GM04504 (cell line): ENCODE measurements at places on chromosomes 1 and 21.
A peak's percentile ranks its signal among the peaks of the same experiment; 100 is the strongest.

DNA sequence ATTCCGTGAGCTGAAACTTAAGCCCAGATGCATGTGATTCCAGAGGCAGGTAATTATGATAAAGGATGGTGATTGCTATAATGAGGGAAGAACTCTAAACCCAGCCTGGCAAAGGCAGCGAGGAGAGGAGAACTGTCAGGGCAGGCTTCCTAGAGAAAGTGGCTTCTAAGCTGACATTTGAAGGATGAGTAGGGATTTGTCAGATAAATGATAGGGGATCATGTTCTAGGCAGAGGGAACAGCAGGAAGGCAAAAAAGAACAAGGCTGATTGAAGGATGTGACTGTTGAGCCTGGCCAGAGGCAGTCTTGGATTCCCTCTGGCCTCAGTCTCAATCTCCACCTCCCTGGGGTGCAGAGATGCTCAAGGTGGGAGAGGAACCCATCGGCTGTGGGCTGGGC, 146.4 kb upstream of the POU3F1 start:
- DNase-seq, result no peak

DNA sequence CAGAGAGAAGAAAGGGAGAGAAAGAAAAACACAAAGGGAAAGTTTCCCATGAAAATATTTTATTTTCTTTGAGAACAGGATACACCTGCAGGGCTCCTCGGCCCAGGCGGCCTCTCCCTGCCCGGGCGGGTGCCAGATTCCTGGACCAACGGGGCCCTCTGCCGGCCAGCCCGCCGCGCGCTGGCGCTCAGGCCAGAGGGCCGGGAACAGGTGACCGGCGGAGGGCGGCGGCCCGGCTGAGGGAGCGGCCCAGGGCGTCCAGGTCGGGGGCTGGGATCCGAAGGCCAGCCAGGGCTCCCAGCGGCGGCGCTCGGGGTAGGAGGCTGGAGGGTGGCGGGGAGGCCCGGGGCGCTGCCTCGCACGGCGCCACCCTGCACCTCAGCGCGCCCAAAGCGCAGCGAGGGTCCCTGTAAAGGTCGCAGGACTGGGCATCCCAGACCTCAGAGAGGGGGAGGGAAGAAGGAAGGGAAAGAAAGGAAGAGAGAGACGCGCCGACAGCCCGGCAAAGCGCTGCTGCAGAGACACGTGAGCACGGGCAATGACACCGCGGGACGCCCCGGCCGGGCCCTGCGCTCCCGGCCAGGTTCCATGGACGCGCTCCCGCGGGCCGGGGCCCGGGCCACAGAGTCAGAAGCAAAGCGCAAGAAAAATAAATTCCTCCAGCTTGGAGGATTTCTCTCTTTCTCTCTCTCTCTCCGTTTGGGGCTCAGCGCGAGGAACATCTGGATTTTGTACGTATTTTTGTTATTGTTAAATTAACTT, 927 bp downstream of the WNT9A start:
- DNase-seq, result no peak

GRCh38 chr1:162218975-162219374, 149.5 kb downstream of the NOS1AP start:
- DNase-seq, result no peak

DNA sequence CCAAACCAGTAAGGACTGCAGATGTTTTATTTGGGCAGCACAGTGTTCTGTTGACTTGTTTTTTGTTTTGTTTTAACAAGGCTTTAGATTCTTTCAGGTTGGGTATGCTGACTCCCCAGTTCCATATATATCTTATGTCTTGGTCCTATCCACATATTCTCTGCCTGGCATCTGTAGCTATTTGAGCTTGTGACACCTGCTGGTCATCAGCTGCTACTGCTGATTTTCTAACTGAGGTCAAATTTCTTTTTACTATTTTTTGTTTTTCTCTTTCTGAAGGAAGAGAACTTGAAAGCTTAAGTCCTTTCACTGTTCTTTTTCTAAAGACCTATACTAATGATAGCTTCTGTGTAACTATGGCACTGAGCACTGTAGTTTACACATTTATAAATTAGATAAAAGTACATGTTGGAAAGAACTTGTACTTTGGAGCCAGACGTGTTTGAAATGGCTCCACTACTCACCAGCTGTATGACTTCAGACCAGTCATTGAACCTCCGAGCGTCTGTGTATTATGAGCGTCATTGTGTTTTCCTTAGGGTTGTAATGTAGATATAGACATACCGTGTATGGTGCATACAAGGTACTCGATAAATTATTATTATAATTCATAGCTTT, 109.4 kb downstream of the NRDC start:
- peak; percentile 32 for DNase-seq

DNA sequence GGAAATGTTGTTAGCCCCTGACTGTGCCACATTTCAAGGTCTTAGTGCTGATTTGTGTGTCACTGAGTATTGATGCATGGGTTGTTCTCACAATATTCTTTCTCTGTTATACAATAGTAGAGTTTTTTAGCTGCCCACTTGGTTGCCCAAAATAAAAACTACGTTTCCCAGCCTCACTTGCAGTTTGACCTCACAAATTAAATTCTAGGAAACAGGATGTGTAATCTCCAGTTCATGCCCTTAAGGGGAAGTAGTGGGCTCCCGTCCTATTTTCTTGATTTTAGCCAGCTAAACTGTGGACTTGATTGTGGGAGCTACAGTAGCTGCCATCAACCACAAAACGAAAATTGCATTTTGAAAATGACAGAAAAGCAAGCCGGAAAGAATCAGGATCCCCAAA, 27.3 kb upstream of the LAMC1 start:
- no peak for DNase-seq

DNA sequence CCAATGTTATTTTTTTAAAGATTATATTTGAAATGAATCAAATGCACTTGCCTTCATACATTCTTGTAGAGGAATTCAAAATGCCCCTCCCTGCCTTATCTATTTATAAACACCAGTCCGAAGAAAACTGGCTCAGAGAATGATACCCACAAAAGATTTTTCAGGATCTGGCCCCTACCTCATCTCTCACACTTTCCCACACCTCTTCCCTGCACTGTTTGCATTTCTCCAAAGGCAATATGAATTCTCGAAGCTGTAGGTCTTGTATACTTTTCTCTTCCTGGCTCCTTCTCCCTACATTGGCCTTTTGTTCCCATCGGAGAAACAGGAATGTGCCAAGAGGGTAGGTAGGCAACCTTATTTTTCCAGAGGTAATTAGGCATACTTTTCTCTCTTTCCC, 12.0 kb upstream of the CCDC190 start:
- no peak for DNase-seq

DNA sequence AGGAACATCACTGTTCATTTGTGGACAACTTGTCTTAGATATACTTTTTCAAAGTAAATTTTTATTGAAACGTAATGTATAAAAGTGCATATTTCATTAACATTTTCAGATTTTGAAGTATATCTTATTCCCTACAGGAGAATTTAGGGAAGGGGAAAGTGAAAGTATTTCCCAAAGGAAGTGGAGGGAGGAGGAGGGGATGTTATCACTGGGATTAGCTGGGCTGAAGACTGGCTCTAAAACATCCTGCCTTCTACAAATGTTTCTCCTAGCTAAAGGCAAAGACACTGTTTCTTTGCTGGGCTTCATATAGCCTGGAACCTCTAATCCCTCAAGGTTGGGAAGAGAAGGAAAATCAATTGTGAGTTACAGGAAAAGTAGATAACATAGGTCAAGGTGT, 7.1 kb upstream of the ZNF697 start:
- DNase-seq, result no peak

DNA sequence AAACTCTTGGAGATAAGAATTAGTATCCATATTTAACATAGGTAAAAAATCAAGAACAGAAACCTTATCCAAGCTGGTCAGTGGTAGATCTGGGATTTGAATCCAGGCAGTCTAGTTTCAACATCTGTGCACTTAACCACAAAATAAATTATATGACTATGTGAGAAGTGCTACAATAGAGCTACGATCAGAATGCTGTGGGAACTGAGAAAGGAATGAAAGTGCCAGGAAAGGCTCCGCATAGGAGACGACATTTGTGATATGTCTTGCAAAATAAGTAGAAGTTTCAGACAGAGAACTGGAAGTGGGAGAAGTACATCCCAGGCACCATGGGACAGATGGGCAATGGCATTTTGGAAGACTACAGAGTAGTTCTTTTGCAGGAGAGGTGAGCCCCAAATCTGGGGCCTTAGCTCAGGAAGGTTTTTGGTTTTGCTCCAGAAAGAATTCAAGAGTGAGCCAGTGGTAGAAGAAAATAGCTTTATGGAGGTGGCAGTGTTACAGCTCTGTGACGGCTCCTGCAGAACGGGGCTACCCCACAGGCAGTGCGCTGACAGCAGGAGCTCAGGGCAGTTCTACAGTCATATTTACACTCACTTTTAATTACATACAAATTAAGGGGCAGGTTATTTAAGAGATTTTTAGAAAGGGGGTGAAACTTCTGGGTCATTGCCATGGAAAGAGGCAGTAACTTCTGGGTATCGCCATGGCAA, 25.5 kb upstream of the GJA5 start:
- DNase-seq, result no peak

DNA sequence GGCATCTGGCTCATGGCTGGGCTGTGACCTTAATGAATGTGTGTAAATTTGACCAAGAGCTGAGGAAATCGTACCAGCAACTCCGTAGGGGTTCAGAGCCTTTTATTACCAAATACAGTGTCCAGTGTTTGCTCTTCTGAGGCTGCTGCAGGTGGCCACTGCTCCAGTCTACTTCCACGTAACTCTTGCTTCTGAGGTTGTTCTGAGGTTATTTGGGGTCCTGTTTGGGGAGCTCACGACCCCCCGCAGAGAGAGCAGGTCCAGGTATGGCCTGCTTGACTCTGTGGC, 33.6 kb downstream of the MAN1C1 start:
- DNase-seq, result no peak

DNA sequence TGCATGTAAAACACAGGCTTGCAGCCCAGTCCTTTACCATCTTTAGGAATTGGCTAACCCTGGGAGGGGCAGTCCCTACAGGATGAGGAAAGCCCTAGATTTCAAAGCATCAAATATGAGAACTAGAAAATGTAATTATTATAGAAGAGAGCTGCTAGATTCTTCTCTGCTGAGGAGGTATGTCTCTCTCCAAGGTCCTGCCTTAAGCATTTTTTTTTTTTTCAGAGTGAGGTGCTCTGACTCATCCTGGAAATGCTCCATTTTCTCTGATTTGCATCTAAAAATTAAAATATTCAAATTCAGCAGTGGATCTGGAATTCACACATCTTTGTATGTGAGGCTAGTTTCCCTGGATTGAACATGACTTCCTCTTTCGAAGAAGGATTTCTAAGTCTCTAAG, 149.8 kb downstream of the ZNF648 start:
- DNase-seq, result no peak

GRCh38 chr1:165290148-165290547, 66.4 kb downstream of the LMX1A start:
- no peak for DNase-seq

- no peak for DNase-seq
Measured at GRCh38 chr1:68401506-68401905, 48.2 kb downstream of the RPE65 start.

GRCh38 chr1:204970937-204971336, 72.1 kb upstream of the CNTN2 start:
- no peak for DNase-seq

DNA sequence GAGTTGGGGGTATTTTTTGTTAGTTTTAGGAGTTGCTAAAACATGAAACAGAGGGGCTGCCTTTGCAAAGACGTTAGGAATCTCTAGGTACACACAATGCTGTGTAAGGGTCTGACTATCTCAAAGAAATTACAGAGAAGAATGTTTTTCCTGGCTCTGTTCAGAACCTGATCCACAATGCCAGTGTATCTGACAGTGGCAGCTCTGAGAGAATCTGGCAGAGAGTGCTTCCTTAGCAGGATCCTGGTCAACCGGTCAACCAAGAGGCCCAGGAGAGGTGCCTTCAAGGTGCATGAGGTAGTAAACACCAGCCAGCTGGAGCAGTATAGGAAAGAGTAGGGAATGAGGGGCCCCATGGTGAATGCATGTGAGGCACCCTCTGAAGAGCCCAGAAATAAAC, 40.9 kb upstream of the RGS1 start:
- no peak for DNase-seq
